ENCODE measurements at places on chromosomes 5 and 9.

DNA sequence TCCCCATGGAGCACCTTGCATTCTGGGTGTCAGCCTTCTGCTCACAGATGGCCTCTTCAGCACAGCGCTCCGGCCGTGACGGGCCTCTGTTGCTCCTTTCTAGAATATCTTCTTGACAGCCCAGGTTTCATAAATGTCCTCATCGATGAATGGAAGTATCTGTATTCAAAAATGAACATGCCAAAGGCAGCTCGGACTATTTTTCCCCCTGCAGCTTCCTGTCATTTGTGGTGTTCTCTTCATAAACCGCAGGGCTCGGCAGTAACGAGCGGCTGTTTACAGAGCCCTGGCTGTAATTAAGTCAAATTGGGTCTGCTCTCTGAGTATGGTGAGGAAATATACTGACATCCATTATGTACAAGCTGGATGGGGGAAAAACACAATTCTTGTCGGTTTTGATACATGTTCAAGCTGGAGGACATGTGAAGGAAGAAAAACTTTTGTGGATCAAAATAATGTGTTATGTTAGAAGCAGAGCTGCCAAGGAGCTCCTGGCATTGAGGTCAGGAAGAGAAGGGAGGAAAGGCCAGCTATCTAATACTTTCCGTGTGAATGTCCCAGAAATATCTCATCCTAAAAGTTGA, 154.1 kb upstream of the CD180 start:
- DNase-seq: peak; percentile 17

DNA sequence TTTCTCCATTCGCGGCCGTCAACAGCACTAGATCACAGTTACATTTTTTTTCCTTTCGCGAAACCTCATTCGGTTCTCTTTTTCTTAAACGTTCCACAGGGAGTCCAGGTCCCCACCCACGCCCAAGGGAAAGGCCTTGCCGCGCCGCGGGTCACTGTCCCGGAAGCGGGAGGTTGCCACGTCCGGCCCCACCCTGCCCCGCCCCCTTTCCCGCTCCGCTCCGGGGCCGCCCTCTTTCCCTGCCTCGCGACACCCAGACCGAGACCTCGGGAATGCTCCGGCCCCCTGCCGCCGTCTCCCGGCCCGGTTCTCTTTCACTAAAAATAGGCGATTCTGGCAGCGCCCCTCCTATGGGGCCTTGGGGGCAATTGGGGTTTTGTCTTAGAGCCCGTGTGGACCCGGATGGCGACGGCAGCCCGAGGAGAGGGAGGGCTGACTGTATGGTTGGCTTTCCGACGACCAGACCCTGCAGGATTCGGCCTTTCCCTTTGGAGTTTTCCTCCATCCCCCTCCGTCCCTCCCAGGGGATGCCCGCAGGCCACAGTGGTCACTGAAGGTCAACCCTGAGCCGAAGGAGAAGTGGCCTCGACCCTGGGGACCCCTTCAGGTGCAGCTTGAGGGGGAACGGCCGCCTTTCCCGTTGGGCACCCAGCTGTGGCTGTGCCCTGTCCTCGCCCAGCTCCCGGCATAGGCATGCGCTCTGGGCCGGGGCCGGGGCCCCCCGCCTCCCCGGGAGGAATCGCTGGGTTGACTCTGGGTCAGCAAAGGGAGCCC, 2.8 kb upstream of the RACK1 start:
- peak; percentile 67 for DNase-seq

- DNase-seq: no peak
Observed at GRCh38 chr9:83588256-83588655, 34.7 kb upstream of the IDNK start.

GRCh38 chr9:84301851-84302250, 38.7 kb downstream of the SLC28A3 start:
- DNase-seq: no peak

GRCh38 chr9:32579706-32580331, 6.9 kb upstream of the NDUFB6 start:
- DNase-seq: peak; percentile 83

GRCh38 chr5:107783551-107783950, 112.8 kb upstream of the EFNA5 start:
- no peak for DNase-seq

- no peak for DNase-seq
Observed at GRCh38 chr5:71701407-71701806, 17.7 kb upstream of the CARTPT start.

DNA sequence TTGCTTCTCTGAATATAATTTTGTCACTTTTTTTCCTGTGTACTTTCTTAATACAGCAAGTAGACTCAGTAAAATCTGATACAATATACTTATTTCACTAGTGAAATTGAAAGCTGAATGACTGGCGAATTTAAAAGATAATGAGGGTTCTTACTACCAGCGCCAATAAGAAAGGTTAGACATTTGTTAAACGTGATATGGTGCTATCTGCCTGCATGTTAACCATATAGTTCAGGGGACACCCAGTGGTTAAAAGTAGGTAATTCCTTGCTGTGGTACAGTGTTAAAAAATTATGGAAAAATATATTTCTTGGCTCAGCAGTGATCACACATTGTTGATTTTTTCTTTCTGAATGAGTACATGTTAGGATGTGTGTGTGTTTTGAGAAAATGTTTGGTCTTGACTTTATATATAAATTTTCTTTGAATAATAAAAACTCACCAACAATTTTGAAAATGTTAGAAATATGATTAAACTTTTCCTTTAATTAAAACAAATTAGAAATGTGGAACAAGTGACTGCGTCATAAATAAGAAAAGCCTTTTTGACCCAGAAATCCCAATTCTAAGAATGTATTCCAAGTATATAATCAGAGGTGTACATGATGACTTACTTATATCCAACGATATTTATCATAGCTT, 25.8 kb downstream of the CAST start:
- no peak for DNase-seq

- DNase-seq: no peak
Observed at GRCh38 chr9:89168901-89169813, 9.5 kb downstream of the SHC3 start.

Measured in CD4-positive, alpha-beta T cell treated with Interleukin-15 for 4 hours (primary cell).